ENCODE measurements at places on chromosomes 12 and 14.
A peak's percentile ranks its signal among the peaks of the same experiment; 100 is the strongest.

GRCh38 chr12:116878567-116879508, 2.4 kb downstream of the HRK start:
- DNase-seq: peak; percentile 8

DNA sequence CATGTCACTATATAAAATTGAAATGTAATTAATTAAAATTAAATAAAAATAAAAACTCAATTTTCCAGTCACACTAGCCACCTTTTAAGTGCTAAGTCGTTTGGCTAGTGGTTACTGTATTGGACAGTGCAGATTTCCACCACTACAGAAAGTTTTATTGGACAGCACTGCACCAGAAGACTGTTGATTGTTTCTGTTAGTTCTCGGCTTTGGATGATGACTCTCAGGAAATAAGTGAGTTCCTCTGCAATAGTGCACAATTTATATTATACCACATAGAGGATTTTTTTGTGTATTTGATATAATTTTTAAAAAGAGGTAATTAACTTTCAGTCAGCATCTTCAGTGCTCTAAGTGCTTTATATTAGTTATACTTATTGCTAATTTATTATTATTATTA, 52.7 kb downstream of the FAR2 start:
- no peak for DNase-seq

- DNase-seq: no peak
Measured at GRCh38 chr12:115639648-115640012, 637.9 kb downstream of the MED13L start.

- no peak for DNase-seq
Measured at GRCh38 chr14:69504775-69505174, 20.2 kb downstream of the PLEKHD1 start.

DNA sequence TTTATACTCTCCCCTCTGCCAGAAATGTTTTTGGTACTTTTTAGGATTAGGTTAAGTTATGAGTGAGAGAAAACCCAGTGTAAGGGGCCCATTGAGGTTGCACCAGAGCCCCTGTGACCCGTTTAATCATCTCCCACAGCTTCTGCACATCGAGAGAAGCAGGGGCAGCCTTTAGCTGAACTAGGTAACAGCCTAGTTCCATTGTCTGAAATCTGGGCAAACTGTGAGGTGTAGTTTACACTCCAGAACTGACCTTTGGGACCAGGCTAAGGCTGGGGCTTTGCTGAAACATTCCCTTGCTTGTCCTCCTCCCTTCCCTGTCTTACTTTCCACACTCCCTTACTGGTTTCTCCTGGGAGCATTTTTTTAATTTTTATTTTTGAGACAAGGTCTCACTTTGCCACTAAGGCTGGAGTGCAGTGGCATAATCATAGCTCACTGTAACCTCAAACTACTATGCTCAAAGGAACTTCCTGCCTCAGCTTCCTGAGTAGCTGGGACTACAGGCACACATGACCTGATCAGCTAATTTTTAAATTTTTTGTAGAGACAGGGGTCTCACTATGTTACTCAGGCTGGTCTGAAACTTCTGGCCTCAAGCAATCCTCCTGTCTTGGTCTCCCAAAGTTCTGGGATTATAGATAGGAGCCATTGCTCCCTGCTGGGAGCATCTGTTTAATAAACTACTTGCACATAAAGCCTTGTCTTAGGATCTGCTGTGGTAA, 25.9 kb upstream of the DHRS2 start:
- no peak for DNase-seq

- no peak for DNase-seq
Measured at GRCh38 chr14:64035143-64035542, 182.3 kb downstream of the SYNE2 start.

- no peak for DNase-seq
Measured at GRCh38 chr12:107359382-107359781, 266.0 kb upstream of the CRY1 start.

- peak; percentile 40 for DNase-seq
Measured at GRCh38 chr12:203462-204260, 10.3 kb downstream of the SLC6A12 start.

- DNase-seq: no peak
Measured at GRCh38 chr12:12723149-12723680, 6.0 kb downstream of the CDKN1B start.

Measured in NCI-H524 (cell line).